ENCODE measurements at places on chromosomes 12 and 14.

DNA sequence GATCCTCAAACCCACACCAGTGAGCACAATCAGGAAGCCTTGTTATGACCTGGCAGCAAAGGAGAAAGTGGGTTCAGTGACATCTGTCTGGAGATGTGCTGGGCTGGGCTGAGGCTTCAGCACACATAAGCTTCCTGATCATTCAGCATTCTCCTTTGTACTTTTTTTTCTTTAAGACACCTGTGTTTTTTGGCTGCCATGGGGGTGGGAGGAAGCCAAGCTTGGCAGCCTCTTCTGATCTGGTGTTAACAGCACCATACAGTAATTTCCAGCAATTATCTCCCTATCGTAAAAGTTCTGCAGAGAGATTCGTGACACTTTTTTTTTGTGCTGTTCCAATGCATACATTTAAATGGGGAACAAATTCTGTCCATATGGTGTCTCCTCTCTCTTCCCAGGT, 38.9 kb upstream of the RASSF3 start:
- no peak for DNase-seq

GRCh38 chr12:71865757-71866536, 26.4 kb downstream of the TBC1D15 start:
- DNase-seq, result no peak

- peak; percentile 35 for DNase-seq
Measured at GRCh38 chr14:101705733-101706508, 55.6 kb upstream of the PPP2R5C start.

DNA sequence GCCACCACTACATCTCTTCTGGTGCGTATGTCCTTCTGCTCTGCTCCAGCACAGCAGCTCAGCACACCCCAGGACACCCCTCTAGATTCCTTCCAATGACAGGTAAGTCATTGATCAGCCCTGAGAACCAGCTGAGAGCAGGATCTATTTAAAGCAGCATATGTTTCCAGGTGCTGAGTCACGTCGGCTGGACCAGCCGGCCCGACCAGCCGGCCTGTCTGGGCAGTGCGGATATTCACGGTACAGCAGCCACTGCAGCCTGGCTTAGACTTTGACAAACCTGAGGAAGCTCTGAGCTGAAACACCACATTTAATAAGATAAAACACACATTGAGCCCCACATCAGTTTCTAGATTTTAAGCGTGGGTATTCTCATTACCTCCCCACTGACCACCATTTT, 31.8 kb upstream of the RPH3A start:
- DNase-seq, result no peak

GRCh38 chr14:93727039-93727740, 61.1 kb downstream of the PRIMA1 start:
- no peak for DNase-seq

- DNase-seq, result no peak
Measured at GRCh38 chr14:55238019-55238680, 33.1 kb upstream of the FBXO34 start.

DNA sequence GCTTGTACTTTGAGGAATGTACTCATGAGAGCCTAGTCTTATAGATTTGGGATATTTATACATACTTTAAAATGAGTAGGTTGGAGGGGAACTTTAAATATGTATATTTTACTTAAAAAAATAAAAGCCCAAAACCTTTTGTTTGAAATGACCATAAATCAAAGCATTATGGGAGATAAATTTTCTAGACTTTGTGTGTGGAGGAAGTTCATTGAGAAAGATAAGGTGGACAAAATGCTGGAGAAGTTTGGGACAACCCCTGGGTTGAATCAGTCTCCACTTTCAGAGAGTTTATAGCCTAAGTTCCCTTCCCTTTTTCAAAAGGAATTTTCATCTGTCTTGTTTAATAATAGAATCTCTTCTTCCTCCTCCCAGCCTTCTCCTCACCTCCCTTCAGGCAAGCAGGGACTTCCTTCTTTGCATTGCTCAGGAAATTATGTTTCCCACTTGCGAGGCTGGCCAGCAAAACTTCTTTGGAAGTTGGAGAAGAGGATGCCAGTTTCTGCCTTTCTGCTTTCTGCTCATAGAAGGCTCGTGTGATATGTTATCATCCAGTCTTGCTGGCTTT, 54.2 kb downstream of the CHST11 start:
- no peak for DNase-seq

DNA sequence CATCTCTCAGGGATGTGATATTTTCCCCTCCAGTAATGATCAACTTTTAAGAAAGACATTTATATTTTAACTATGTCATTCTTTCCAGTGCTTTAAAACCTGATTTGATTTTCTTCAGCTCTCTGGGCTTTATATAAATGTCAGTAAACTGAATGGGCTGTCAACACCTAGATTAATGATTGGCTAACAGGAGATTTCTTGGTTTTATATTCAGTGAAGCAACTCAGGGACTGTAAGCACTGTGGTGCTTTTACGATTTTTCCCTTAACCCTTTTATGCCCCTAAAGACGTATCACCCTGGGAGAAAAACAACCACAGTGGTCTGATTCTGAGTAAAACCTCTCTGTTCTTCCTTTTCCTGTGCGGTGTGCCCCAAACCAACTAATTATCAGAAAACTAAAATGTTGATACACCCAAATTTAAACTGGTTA, 38.0 kb downstream of the PTGER2 start:
- DNase-seq, result no peak

GRCh38 chr12:40769846-40770245, 77.6 kb downstream of the CNTN1 start:
- DNase-seq, result no peak

GRCh38 chr12:45435945-45436710, 220.2 kb downstream of the ANO6 start:
- DNase-seq, result no peak
